ENCODE measurements at places on chromosomes 1 and 21. TPM values are rescaled to one million over a fixed set of nuclear protein-coding genes. Genes with fewer than 3 reads are reported as not detected.

- H3K4me3 ChIP-seq: no peak overlapping the region
- no peaks in the 10 kb centered on the region for H3K36me3 ChIP-seq
- H3K4me1 ChIP-seq: no peaks in the 10 kb centered on the region
- no peaks in the 10 kb centered on the region for H3K27me3 ChIP-seq
These were observed 27.7 kb downstream of the VANGL2 start for GRCh38 chr1:160428053-160428452.

Gene MIER1
- total RNA-seq: 17.2 TPM

DNA sequence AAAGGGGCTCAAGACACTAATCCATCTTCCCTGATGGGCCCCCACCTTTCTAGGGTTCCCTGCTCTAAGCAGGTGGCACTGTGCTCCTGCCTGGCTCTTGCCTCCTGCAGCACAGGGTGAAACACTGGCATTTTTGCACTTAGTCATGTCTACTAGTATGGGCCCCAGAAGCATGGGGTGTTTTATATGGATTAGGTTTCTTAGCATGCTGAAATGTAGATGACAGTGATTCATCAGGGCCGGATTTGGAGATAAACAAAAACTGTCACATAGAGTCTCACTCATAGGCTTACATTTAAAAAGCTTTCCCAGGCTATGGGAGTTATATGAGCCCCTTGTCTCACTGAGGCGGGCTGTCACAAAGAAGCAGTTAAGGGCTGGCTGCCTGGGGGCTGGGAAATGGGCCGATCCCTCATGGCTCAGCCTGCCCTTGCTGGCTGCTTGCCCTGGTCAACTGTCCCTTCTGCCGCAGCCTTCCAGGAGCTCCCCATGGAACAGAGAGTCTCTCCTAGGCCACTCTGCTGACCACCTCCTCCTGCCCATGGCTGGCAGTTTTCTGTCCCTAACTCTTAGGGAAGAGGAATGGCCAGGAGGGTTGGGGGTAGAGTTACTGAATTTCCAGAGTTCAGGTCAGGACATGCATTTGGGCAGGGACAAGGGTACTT lies 6.5 kb downstream of the GALNT2 start:
- no peaks in the 10 kb centered on the region for H3K4me1 ChIP-seq
- no peaks in the 10 kb centered on the region for H3K36me3 ChIP-seq
- no peaks in the 10 kb centered on the region for H3K27me3 ChIP-seq
- no peak for DNase-seq

GRCh38 chr1:60924964-60925798 lies 157.2 kb upstream of the NFIA start:
- DNase-seq: peak; percentile 5
- no peak overlapping the region for H3K4me3 ChIP-seq
- H3K27ac ChIP-seq: no peak overlapping the region
- H3K36me3 ChIP-seq: no peaks in the 10 kb centered on the region

Gene ADORA1
- 46.0 TPM for total RNA-seq

GRCh38 chr1:110684491-110684890 lies 9.8 kb upstream of the KCNA3 start:
- H3K36me3 ChIP-seq: no peaks in the 10 kb centered on the region
- H3K27me3 ChIP-seq: no peaks in the 10 kb centered on the region
- H3K4me1 ChIP-seq: no peaks in the 10 kb centered on the region
- H3K4me3 ChIP-seq: no peak overlapping the region
- no peak overlapping the region for H3K27ac ChIP-seq

Gene CFHR1
- not detected for total RNA-seq

Gene FNDC5
- total RNA-seq: 1.1 TPM

GRCh38 chr1:105874621-105875020 lies 1181.9 kb upstream of the PRMT6 start:
- H3K36me3 ChIP-seq: no peaks in the 10 kb centered on the region
- no peak for DNase-seq
- H3K27me3 ChIP-seq: no peaks in the 10 kb centered on the region
- no peak overlapping the region for H3K27ac ChIP-seq

DNA sequence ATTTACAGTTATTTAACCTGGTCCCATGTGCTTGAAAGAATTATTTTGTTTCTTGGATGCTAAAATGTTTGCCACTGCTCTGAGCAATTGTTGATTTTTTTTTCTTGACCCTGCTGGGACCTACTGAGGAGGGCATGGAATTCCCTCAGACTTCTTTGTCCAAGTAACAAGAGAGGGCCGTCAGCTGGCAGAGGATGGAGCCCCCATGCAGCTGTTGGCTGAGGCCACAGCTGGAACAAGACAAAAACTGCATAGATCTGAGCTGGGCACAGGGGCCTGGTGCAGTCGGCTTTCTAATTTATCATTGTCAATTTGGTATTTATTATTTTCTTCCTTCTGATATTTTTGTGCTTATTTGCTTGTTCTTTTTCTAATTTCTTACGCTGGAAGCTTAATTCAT lies 39.6 kb upstream of the ABCG1 start:
- no peak for DNase-seq
- no peak overlapping the region for H3K27ac ChIP-seq
- no peaks in the 10 kb centered on the region for H3K36me3 ChIP-seq
- H3K4me1 ChIP-seq: no peaks in the 10 kb centered on the region
- H3K4me3 ChIP-seq: no peak overlapping the region
- H3K27me3 ChIP-seq: no peaks in the 10 kb centered on the region

Gene GJA8
- not detected for total RNA-seq

- DNase-seq: no peak
- H3K4me1 ChIP-seq: peaks cover 15% of the 10 kb centered on the region
- H3K27me3 ChIP-seq: no peaks in the 10 kb centered on the region
- H3K36me3 ChIP-seq: no peaks in the 10 kb centered on the region
These were observed 532.5 kb upstream of the ADGRL4 start for GRCh38 chr1:79539001-79539400.

DNA sequence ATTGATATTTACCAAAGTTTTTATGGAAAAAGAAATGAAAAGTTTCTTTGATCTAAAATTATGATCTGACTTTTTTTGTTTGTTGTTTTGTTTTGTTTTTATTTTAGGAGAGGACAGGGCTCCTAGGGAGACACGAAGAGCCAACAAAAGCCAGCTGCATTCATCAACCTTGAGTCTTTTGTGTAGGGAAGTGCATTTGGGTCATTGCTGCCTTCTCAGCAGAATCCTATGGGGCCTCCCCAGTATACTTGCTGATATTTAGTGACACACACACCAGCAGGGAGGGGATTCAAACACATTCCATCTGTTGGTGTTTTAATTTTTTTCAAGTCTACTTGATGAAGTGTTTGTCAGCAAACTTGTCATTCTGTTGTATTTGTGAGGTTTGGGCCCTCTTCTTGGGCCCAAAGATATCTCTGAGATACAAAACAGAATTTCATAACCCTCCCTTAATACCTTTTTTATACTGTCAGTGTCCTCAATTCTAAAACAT lies 203.5 kb downstream of the NTNG1 start:
- DNase-seq: no peak
- H3K27me3 ChIP-seq: no peaks in the 10 kb centered on the region
- H3K27ac ChIP-seq: no peak overlapping the region
- H3K4me3 ChIP-seq: no peak overlapping the region
- no peaks in the 10 kb centered on the region for H3K4me1 ChIP-seq

Gene DDR2
- 0.65 TPM for total RNA-seq

DNA sequence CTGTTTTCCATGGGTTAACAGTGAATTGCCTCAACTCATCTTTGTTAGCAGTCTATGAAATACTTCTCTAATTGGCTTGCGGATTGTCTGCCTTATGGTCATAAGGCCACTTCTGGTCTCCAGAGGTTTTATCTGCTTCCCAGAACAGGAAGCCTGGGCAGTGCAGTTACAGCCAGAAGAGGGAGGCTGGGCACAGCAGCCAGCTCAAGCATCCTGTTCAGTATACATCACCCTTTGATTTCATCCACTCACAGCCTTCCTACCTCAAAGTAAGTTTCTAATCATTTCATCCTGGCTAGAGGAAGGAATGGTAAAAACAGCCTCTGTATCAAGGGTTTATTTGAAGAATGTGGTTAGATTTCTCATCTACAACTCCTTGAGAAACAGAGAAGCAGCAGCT lies 311.5 kb upstream of the DEPDC1 start:
- no peaks in the 10 kb centered on the region for H3K4me1 ChIP-seq
- H3K27me3 ChIP-seq: no peaks in the 10 kb centered on the region
- no peak overlapping the region for H3K27ac ChIP-seq
- H3K4me3 ChIP-seq: no peak overlapping the region
- no peak for DNase-seq

DNA sequence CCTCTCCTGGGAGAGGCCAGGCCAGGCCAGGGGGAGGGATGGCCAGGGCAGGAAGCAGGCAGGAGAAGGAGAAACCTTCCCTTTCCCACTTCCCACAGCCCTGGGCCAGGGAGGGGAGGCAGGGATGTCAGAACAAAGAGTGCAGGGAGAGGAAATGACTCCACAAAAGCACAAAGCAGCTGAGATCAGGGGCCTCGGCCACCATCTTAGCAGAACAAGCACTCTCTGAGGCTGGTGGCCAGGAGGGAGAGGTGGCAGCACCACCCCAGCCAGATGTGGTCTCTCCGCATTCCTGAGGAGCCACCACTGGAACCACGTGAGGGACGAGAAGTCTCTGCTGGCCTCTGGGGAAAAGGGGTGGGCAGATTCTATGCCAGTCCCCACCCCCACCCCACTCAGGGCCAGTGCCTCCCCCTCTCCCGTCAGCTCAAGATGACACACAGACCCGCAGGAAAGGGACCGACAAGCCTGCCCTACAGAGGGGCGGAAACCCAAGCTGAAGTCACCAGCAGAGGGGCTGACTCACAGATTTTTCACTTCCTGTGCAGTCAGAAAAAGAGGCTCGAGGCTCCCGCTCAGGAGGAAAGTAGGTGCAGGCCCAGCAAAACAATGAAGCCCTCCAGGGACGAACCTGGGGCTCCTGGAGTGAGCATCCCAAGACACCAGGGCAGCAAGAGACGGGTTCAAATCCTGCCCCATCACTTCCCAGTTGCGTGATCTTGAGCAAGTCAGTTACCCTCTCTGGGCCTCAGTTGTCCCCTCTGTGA lies 24.1 kb upstream of the ALDH4A1 start:
- no peaks in the 10 kb centered on the region for H3K27me3 ChIP-seq
- no peaks in the 10 kb centered on the region for H3K36me3 ChIP-seq

DNA sequence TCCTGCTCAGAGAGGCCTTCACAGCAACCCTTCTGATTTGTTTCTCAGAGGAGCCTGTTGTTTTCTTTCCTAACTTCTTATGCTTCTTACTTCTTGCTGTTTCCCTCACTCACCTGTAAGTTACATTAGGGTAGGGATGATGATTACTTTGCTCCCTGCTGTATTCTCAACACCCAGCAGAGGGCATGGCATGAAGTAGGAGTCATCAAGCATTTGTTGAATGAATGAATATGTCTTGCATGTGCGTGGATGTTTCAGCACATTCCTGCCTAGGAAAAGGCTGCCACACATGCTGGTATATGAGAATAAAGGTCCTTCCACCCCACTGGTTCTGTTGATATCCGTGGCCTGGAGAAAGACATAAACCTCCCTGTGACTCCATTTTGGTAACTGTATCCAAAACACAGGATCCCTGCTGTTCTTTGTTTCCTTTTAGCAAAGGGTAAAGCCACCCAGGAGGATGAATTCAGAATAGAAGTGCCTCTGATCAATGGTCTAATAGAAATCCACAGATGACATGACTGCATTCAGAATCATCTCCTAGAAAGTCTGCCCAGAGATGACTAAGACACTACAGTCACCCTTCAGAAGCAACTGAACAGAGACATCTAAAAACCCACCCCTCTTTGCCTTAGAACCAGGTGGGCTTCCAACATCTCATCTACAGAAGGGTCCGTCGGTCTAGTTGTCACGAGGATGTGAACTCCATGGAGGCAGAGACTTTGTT lies 168.8 kb downstream of the ZSCAN20 start:
- no peaks in the 10 kb centered on the region for H3K27me3 ChIP-seq
- H3K27ac ChIP-seq: no peak overlapping the region
- H3K36me3 ChIP-seq: no peaks in the 10 kb centered on the region
- no peak for DNase-seq
- no peak overlapping the region for H3K4me3 ChIP-seq
- no peaks in the 10 kb centered on the region for H3K4me1 ChIP-seq

- H3K27me3 ChIP-seq: no peaks in the 10 kb centered on the region
- H3K36me3 ChIP-seq: no peaks in the 10 kb centered on the region
These were observed 1.7 kb upstream of the DYNLT5 start for GRCh38 chr1:66750577-66750976.

DNA sequence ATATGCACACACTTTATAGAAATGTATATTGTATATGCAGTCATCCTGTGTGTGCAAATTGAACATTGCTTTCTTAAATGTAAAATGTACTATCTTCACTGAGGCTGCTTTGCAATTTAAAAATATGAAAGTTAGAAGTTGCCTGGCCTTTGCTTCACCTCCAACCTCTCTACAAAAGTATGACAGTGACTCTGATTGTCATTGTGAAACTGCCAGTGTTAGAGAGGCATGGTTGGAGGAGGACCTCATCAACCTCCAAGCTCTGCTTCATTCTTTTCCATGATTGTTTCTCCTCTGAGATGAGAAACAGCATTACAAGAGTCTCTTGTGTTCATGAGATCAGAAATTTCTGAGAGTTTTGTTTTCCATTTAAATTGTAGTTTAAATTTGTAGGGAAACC lies 185.5 kb downstream of the ZC3H11B start:
- H3K27me3 ChIP-seq: no peaks in the 10 kb centered on the region
- no peaks in the 10 kb centered on the region for H3K36me3 ChIP-seq
- H3K4me1 ChIP-seq: no peaks in the 10 kb centered on the region
- no peak overlapping the region for H3K4me3 ChIP-seq
- no peak overlapping the region for H3K27ac ChIP-seq
- no peak for DNase-seq
